Renal pelvis (tissue), 12 donors: ENCODE measurements at places on chromosomes 5 and 9.
A peak's percentile ranks its signal among the peaks of the same experiment; 100 is the strongest.

DNA sequence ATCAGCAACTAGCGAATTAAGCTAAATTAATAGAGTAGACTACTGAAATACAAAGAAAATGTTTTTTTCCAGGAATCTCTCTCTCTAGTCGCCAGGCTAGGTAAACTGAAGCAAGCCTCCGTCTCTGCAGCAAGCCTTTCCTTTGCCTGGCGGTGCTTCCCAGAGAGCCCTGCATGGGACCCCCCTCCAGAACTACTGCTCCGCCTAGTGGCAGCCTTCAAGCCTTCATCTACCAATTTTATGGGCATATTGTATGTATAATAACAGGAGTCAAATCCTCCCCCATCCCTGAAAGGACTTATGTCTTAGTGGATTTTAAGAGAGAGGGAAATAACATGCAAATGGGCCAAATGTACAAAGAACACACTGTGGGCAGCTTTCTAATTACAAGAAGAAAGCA lies 241.9 kb downstream of the SAXO1 start:
- DNase-seq, result no peak

GRCh38 chr5:55908804-55909203 lies 57.6 kb downstream of the IL31RA start:
- no peak for DNase-seq

GRCh38 chr5:132026516-132027008 lies 15.1 kb upstream of the ACSL6 start:
- DNase-seq, result no peak

- DNase-seq, result no peak
Observed at GRCh38 chr9:129458663-129459546, 162.0 kb downstream of the C9orf50 start.

- DNase-seq, result peak; percentile 15
Observed at GRCh38 chr5:151772029-151772845, 483 bp downstream of the G3BP1 start.

GRCh38 chr9:103804077-103804735 lies 289.9 kb upstream of the SMC2 start:
- DNase-seq, result no peak

- no peak for DNase-seq
Observed at GRCh38 chr5:171924493-171925122, 81.8 kb downstream of the FBXW11 start.

DNA sequence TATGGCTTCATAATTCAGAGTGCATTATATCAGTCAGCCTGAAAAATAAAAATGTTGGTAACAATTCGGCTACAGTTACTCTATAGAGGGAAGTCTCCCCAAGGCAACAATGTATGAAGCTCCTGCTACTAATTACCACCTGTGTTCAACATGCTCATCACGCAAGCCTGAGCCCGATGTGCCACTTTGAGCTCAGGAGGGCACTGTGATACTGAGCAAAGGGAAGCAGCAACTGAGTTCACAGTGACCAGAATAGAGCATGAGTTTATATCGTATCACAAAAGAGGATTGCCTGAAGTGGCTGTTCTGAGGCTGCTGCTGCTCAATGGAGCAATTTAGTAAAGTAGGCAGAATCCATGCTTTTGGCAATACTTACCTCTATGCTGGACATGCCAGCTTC lies 202.0 kb upstream of the HAPLN1 start:
- no peak for DNase-seq
